ENCODE measurements at places on chromosomes 1 and 21.

GRCh38 chr1:5906966-5907365 lies 85.3 kb downstream of the NPHP4 start:
- DNase-seq, result peak; percentile 33

- no peak for DNase-seq
Measured at GRCh38 chr21:39720126-39720778, 24.7 kb upstream of the IGSF5 start.

DNA sequence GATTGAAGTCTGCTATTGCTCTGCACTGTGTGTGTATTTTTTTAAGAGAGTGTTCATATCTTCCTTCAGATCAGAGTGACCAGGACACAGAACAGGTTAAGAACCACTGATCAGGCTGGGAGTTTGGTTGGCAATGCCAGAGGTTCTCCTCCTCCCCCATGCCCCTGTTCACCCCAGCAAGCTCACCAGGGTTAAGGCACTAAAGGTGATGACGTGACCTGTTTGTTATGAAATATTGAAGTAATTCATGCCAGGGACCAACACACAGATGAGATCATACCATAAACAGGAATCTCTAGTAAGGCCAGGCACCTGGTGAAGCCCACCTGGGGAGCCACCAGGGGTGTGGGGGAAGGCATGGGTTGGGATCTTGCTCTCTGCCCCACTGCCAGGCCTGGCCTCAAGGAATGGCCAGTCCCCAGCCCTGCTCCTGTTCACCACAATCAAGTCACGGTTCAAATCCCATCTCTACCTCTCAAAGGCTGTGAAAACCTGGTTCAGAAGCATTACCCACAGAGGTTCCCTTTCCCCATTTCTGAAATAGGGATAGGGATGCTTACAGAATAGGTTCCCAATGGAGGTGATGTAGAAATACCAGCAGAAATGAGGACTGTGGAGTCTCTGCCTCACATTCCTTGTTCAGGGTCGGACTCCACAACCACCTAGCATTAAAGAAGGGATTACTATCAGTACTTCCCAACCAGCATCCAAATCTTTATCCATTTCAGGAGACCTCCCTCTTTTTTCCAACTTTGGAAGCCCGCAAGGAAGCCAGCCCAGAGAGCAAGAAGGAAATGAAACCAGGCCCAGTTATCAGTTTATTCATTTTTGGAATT lies 2.4 kb downstream of the ID3 start:
- DNase-seq, result no peak

DNA sequence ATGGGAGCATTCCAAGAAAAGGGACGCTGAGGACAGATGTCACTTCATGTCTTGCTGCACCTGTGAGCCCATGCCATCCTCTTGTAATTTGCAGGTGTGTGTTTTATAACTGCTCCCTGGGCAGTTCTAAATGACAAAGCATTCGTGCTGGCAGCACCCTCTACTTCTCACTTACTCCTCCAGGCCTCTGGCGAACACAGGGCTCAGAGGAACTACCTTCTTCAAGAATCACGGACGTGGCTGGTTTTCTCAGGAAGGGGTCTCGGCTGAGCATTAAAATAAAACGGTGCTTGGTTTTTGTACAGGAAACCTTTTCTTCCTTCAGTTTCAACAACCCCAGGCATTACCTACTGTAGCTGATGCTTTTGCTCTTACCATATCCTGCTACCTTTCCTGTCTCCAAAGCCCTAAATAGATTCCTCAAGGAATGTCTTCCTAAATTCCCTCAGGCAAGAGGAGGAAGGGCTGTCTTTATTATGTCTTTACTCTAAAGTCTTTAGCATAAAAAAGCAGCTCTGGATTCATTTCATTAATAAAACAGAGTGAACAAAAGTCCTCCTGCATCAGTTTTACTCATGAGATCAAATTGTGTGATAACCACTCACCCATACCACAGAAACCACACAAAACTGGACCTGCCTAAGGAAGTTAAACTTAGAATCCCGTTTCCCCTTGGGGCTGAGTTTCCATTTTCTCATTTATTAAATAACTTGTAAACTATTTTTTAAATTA lies 79.0 kb upstream of the MAP10 start:
- no peak for DNase-seq

DNA sequence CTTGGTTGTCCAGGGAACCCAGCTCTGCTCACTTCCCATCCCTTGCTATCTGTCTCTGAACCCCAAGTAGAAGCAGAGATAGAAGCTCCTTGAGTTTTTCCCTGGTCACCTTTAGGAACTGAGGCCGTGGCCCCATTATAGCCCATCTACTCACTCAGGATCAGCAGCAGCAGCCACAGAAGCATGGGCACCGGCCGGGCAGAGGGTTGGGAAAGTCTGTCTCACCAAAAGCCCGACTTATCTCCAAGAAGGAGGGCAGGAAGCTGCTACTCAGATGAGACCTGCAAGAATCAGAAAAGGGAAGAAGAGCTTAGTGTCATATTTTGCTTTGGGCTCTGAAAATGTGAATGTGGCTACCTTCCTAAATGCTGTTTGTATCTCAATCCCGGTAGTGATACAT lies 264 bp downstream of the FCRL3 start:
- DNase-seq, result no peak

DNA sequence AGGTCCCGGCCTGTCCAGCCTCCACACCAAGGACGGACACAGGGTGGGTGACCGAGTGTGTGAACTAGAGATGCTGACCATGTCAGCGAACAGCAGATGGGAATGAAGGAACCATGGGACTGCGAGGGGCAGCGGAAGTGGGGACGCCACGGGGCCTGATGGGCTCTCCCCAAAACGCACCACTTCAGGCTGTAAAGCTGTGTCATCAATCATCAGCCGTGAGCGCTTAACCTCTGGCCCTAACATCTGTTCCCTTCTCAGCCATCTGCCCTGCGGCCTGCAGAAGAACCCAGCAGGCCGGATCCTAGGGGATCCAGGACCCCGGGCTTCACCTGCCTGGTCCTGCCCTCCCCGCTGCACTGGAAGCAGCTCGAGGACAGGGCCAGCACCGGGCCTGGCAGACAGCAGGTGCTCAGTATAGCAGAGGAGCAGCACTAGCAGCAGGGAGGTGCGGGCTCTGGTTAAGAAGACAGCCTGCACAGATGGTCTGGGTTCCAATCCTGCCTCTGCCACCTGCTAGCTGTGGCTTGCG lies 58.7 kb downstream of the DMRTB1 start:
- no peak for DNase-seq

GRCh38 chr1:21337010-21337437 lies 46.8 kb upstream of the ECE1 start:
- DNase-seq, result peak; percentile 64

GRCh38 chr21:29187944-29188343 lies 57.5 kb downstream of the MAP3K7CL start:
- peak; percentile 84 for DNase-seq

DNA sequence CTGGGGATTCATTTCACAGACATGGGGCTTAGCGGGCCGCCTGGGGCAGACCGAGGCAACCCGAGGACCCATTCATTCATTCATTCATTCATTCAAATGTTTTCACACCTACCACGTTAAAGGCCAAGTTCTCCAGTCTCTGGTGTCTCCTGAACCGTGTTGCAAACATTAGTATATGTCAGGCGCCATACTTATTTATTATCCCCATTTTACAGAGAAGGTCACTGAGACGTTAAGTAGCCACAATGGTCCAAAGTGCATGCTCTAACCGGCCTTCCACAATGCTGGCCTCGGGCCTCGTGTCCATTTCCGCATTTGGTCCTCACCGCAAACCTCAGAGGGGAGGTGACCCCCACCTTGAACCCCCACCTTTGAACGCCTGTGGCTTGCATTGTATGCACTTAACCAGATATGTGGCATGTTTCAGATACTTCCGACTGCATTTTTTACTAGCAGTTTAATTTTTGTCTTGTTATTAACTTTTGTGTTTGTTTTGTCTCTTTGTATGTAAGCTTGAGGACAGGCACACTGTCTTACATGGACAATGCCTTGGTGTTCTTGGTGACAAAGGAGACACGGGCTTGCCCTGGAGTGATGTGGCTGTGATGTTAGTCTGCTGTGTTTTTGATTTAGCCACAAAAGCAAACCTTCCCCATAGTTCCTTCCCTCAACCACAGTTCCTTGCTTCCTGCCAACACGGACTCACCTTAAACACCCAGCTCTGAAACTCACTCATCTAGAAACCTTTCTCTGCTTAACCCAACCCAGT lies 1.2 kb upstream of the IFFO2 start:
- DNase-seq, result no peak

DNA sequence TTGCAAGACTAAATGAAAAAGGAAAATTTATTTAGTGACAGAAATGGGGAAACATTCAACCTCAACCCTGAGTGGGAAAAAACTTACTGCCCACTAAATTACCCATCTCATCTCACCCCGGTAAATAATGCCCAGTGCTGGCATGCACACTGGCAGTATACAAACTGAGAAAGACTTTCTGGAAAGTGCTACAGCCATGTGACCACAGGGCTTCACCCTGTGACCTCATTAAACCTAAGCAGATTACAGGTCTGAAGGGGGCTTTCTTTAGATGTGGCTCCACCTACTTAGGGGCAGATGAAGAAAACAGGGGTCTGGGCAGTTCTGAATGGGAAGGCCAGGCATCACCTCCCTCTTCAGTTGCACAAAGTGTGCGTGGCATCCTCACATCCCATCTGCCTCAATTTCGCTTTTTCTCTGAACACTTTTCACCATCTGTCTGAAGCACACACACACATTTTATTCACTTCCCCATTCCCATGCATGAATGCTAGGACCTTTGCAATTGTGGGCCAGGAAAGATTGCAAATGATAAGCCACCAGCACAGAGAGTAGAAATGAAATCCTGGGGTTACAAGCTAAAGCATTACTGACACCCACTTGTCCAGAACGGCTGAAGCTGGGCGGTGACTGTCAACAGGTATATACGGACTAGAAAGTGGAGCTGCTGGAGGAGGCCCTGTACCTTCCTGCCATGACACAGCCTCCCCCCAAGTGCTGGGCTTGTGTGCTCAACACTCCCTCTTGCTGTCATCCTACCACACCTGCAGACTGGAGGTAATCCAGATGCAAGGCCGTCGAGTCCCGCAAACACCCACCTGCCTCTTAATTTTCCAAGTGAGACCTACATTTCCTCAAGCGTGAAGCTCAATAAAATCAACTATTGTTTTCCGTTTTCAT lies 2.7 kb downstream of the NADK start:
- no peak for DNase-seq

DNA sequence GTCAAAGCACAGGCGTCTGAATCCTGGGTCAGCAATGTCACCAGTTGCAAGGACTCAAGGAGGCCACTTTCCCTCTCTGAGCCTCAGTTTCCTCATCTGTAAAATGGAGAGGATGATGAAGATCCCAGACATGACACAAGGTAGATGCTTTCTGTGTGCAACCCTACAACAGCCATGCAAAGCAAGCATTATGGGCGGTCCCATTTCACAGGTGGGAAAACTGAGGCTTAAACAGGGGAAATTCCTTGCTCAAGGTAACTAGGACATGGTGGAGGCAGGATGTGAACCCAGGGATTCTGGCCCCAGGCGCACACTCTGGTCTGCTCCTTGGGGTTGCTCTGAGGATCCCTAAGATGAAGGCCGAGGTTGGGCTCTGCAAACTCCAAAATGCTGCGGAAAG lies 311.0 kb downstream of the PTPRU start:
- no peak for DNase-seq

DNA sequence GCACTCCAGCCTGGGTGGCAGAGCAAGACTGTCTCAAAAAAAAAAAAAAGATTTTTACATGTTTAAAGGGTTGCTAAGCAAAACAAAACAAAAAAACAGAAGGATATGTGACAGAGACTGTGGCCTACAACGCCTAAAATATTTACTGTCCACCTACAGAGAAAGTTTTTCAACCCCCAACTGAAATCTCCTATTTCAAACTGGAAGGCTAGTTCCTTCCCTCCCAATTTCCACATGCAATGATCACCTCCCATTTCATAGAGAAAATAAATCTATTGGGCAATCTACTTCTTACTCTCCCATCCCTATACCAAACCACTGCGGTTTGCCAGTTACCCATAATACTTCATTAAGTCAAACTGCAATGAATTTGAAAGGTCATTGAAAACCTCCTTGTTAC lies 74.2 kb downstream of the ST3GAL3 start:
- no peak for DNase-seq

- peak; percentile 85 for DNase-seq
Measured at GRCh38 chr1:212158912-212159796, 123.6 kb downstream of the DTL start.

DNA sequence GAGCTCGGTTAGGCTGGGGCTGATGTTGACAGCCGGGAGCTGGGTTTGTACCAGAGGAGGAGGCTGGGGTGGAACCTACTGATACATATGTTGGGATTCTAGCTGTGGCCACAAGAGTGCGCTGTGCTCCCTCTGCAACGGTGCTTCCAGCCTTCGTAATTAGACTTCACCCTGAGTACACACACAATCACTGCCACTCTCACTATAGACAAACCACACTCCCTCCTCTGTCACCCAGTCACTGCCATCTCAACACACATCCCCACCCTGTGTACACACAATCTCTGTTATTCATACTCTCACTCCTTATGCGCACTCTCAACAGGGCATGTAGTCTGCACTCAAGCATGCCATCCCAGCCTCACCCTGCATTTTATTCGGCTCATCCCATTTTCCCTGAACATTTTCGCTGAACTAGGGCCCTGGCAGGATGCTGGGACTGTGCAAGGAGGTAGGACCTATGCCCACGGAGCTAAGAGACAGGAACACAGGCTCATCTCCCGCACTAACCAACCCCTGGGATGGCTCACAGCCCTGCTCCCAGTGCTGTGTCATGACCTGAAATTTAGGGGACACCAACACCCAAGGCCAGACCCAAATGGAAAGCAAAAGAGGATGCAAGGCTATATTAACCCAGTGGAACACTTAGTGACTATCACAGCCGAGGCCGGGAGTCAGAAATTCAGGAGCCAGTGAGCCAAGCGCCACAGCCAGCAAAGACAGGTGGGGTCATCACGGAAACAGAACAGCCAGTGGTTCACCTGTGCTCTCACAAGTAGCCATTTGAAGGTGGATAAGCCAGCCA lies 5.7 kb downstream of the GJB3 start:
- peak; percentile 84 for DNase-seq

- no peak for DNase-seq
Measured at GRCh38 chr1:53733447-53733931, 5.5 kb downstream of the GLIS1 start.

GRCh38 chr1:30322859-30323257 lies 400.5 kb downstream of the MATN1 start:
- DNase-seq, result no peak

GRCh38 chr1:43436371-43436770 lies 17.4 kb downstream of the HYI start:
- DNase-seq, result no peak

DNA sequence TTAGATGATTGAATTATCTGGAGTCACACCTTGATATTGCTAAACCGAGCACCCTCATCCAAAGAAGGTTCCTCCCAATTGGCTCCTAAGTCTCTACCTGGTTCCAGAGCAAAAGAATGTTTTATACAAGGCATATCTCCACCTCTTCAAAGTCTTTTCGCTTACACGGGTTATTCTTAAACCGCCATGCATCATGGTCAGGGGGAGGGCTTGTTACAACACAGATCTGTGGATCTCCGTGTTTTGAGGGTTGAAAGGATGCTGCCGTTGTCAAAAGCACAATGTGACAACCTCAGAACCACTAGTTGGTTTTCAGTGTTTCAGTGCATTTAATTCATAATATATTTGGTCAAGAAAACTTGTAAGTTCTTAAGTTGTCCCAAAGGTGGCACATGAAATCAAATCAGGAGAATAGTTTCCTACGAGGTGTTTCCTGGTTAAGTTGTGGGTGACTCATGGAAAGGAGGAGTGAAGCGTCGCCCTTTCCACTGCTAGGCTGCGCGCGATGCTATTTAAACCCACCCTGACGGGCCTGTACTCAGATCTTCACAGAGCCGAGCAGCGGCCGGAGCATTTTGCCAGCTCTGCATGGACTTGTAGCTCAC lies 1531.6 kb upstream of the TPTE start:
- DNase-seq, result no peak
